ENCODE measurements at places on chromosomes 12 and 14.
A peak's percentile ranks its signal among the peaks of the same experiment; 100 is the strongest.

DNA sequence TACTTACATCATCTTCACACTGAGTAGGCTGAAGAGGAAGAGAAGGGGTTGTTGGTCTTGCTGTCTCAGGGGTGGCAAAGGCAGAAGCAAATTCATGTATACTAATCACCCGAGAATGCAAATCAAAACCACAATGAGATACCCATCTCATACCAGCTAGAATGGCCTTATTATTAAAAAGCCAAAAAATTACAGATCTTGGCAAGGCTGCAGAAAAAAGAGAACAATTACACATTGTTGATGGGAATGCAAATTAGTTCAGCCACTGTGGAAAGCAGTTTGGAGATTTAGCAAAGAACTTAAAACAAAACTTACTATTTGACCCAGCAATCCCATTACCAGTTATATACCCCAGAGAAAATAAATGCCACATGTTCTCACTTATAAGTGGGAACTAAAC lies 154.9 kb downstream of the SEC23A start:
- DNase-seq, result no peak

DNA sequence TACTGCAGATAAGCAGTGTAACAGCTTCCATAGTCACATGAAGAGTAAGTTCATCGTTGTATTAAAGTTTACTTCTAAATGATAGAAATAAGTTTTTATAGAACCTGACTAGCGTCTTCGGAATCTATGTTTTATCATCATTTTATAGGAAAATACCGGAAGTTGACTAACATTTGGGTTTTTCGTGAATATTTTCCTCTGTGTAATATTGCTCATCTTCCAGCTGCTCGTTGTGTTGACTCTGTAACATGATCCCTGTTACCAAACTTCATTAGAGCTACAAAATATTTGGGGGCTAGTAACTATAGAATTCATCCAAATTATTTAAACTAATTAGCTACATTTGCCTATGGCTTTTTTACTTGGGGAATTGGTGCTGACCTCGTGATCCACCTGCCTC lies 37.2 kb downstream of the DDX51 start:
- no peak for DNase-seq

- DNase-seq, result no peak
Observed at GRCh38 chr14:94542111-94542810, 19.0 kb upstream of the SERPINA4 start.

GRCh38 chr14:21933681-21934080 lies 260.1 kb upstream of the OR4E1 start:
- no peak for DNase-seq

- no peak for DNase-seq
Observed at GRCh38 chr14:104520620-104521410, 58.7 kb upstream of the C14orf180 start.

DNA sequence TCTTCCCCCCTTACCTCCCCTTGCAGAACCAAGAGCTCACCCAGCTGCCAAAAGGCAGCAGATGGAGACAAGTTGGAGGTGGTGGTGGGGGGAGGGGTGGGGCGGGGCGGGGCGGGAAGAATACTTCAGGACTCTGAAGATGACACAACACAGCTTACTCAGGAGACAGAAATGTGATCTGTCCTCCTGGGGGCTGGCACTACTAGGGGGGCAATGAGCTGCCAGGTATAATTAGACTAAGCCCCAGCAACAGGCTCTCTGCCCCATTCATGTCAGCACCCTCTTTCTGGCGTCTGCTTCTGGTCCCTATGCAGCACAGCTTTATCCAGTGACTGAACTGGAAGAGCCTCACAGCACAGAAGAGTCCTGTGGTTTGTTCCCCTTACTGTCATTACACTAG lies 407.0 kb downstream of the MED13L start:
- no peak for DNase-seq

- no peak for DNase-seq
Observed at GRCh38 chr14:78316052-78316451, 145.9 kb downstream of the NRXN3 start.

DNA sequence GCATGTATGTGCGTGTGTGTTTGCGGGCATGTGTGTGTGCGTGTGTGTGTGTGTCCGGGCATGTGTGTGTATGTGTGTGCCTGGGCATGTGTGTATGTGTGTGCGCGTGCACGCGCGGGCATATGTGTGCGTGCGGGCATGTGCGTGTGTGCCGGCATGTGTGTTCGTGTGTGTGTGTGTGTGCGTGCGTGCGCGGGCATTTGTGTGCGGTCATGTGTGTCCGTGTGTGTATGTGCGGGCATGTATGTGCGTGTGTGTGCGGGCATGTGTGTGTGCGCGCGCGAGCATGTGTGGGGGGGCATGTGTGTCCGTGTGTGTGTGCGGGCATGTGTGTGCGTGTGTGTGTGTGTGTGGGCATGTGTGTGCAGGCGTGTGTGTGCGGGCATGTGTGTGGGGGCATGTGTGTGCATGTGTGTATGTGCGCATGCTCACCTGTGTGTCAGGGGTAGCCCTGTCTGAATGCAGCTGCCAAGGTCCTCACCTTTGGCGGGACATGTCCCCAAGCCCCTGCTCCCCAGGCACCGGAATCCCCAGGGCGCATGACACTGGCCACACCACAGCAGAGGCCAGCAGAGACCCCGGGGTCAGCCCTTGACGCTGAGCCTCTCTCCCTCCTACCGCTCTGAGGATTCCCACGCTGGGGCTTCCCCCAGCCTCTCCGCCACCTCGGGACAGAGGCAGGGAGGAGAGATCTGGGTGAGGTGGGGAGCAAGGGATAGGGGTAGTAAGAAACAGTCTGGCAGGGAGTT lies 109.5 kb upstream of the NCOR2 start:
- DNase-seq, result no peak

- no peak for DNase-seq
Observed at GRCh38 chr12:60494244-60494643, 898.4 kb downstream of the SLC16A7 start.

GRCh38 chr12:110067531-110067930 lies 19.2 kb upstream of the C12orf76 start:
- no peak for DNase-seq

DNA sequence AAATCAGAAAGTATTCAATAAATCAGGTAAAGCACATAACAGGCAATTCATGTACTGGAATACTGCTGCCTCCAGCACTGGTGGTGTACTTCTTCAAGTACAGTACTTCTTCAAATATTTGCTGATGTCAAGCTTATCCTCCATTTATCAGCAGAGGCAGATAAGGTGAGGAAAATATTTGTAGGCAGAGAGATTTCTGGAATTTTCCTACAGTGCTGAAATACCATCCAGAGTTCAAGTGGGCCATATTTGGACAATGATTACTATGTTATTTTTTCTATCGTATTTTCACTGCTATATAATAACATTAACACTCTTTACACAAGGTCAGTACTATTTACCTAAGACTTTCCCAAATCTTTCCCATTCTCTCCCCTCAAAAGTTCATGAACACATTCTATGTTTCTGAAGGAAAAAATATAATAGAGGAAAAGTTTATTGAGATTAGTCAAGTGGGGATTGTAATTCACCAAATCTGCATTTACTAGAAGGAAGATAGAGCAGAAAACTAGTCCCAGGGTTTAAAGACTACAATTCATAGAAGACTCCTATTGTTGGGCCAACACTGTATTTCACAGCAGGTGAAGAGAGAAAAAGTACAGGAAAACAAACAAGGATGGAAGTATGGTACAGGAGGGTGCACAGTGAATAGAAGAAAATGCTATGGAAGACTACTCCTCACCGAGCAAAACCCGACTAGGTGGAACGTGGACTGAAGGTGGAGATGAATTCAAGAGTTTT lies 141.1 kb downstream of the PAWR start:
- no peak for DNase-seq

- DNase-seq, result no peak
Observed at GRCh38 chr14:54564071-54564867, 2.7 kb upstream of the SAMD4A start.

DNA sequence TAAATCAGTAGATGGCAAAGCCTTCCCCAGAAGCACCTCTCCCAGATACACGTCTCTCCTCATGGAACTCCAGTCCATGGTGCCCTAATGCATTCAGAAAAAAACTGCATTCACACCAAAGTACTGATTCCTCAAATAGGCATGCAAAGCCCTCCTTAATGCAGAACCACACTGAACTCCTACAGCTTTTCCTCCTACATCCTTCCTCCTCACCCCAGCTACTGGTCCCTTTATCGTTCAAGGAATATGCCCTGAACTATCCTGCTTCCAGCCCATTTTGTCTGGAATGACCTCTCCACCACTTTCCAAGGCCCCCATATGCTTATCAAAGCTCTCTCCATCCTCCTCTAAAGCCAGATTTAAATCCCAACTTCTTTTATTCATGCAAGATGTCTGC lies 21.3 kb downstream of the SMUG1 start:
- DNase-seq, result no peak

- no peak for DNase-seq
Observed at GRCh38 chr14:97298736-97299135, 501.6 kb downstream of the VRK1 start.

GRCh38 chr12:95261109-95261508 lies 43.5 kb downstream of the VEZT start:
- DNase-seq, result no peak

- no peak for DNase-seq
Observed at GRCh38 chr12:12990700-12991468, 9.2 kb downstream of the HEBP1 start.

- DNase-seq, result no peak
Observed at GRCh38 chr14:43308421-43309110, 1198.5 kb downstream of the FSCB start.

- no peak for DNase-seq
Observed at GRCh38 chr14:36998686-36999085, 173.7 kb downstream of the SLC25A21 start.

- no peak for DNase-seq
Observed at GRCh38 chr14:76975051-76975450, 53.5 kb downstream of the IRF2BPL start.

DNA sequence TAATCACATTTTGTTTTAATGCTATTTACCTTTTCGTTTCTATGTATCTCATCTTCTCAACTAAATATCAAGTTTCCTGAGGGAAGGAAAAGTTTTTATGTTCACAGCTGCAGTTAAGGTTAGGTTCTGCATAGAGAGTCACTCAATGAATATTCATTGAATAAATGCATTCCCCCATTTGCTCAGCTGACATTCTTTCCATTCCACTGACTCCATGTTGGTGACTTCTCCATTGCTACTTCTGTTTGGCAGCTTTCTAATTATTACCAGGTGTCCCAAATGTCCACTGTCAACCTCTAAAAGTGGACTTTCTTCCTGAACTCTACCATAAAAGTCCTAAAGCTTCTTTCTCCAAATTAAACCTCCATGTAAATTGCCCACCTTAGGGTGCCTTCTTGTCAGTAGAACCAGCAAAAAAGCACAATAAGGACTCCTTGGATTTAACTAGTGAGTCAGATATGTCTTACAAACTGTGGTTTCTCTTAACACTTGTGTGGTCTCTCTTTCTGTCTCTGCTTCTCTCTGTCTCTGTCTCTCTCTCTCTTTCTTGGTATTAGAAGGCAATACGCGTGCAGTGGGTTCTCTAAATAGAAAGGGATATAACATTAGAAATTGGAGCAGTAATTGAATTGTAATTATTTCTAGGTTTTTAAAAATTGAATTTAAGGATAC lies 85.9 kb downstream of the TMEM117 start:
- no peak for DNase-seq

DNA sequence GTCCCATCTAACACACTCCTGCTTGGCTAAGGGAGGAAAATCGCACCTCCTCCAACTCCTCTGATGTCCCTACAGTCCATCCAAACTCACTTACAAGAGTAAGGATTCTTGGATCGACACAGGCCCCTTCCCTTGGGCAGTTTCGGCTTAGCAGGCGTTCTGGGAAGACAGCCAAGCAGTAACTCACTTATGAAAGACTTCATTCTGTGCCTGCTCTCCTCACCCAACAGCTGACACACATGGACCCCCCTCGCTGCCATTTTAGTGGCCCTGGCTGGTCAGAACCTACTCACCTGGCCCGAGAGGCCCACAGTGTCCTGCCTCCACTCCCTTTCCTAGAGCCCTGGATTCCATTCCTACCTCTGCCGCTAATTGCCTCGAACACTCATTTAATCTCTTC lies 52.3 kb upstream of the BCL2L14 start:
- DNase-seq, result no peak

DNA sequence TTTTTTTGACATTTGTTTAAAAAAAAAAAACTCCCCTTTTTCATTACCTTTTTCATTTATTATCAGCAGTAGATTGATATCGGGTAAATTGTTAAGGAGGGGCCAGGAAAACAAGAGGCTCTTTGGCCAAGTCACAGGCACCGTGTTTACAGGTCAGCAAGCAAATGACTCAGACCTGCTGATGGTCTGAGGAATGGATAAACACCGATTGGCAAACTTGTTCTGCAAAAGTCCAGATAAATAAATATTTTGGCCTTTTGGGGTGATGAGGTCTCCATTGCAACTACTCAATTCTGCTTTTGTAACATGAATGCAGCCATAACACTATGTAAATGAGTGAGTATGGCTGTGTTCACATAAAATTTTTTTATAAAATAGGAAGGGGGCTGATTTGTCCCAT lies 94.0 kb downstream of the RPS29 start:
- no peak for DNase-seq

- DNase-seq, result peak; percentile 18
Observed at GRCh38 chr12:46266869-46267574, 1.8 kb downstream of the SLC38A1 start.

- no peak for DNase-seq
Observed at GRCh38 chr14:93084866-93085857, 30.6 kb downstream of the ITPK1 start.

DNA sequence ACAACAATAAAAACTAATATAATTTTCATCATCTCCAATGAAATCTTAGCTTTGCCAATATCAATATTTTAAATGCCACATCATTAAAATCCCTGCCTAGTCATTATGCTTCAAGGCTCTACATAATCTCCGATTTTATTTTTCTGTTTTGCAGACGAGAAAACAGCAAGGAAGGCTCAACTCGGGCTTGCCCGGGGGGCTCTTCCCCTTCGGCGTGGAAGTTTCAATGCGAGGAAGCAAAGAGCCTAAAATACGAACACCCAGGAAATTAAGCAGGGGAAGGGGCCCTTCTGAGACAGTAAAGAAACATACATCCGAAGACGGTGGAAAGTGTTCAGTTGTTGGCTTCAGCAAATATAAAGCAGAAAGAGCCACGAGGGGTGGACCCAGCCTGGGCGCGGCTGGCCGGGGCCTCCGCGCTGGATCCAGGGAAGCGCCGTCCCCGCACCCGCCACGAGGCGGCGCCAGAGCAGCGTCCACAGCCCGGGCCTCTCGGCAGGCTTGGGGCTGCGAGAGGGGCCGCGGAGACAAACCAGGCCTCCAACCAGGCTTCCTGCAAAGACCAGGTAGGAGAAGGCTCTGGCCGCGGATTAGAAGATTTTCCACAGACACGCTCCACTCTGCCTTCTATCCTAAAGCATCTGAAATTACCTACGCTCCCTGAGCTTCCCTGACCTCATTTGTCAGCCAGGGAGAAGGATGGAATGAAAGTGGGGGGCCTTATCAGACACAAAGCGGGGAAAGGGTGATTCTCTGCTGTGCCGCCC lies 77.2 kb downstream of the SERPINA3 start:
- peak; percentile 37 for DNase-seq

DNA sequence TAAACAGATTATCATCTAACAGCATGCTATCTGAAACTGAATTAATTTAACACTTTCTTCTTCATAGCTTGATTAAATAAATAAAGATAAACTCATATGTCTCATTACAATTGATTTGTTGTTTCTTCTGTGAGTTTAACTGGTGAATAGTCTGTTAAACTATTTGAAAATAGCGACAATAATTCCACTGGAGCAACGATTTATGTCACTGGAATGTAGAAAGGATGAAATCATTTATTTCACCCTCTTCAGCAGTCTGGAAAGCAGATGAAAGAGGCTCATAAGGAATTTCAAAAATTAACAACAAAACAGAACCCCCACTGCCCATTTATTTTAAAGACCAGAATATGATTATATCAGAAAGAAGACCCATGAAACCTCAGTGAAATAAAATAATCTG lies 1165.1 kb upstream of the USP15 start:
- DNase-seq, result no peak
